Kidney (tissue), 22 donors: ENCODE measurements at places on chromosomes 2 and 18. TPM values are rescaled to one million over a fixed set of nuclear protein-coding genes. Genes with fewer than 3 reads are reported as not detected.
A peak's percentile ranks its signal among the peaks of the same experiment; 100 is the strongest.

GRCh38 chr2:215903203-215903602 is 110.1 kb downstream of the MREG start:
- no peak overlapping the region for H3K4me3 ChIP-seq
- no peaks in the 10 kb centered on the region for H3K27me3 ChIP-seq
- H3K36me3 ChIP-seq, result no peaks in the 10 kb centered on the region
- H3K4me1 ChIP-seq, result no peaks in the 10 kb centered on the region
- no peak for DNase-seq

DNA sequence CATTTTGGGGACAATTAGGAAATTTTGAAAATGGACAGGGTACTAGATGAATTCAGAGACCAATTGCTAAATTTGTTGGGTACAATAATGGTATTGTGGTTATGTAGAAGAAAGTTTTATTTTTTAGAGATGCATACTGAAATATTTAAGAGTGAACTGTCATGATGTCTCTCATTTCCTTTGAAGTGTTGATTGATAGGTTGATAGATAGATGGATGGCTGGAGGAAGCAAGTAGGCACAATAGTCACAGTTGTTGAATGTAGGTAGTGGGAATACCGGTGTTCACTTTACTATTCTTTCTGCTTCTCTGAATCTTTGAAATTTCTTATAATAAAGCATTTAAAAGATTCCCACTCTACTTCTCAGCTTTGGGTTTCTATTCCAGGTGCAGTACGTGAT is 151.7 kb upstream of the FOSL2 start:
- peaks cover 9% of the 10 kb centered on the region for H3K4me1 ChIP-seq
- no peak for DNase-seq
- H3K27me3 ChIP-seq, result no peaks in the 10 kb centered on the region

- H3K4me3 ChIP-seq, result no peak overlapping the region
- DNase-seq, result no peak
- H3K27me3 ChIP-seq, result no peaks in the 10 kb centered on the region
- H3K4me1 ChIP-seq, result no peaks in the 10 kb centered on the region
- H3K36me3 ChIP-seq, result no peaks in the 10 kb centered on the region
- no peak overlapping the region for H3K27ac ChIP-seq
Observed at GRCh38 chr2:6362671-6363450, 502.8 kb downstream of the CMPK2 start.

DNA sequence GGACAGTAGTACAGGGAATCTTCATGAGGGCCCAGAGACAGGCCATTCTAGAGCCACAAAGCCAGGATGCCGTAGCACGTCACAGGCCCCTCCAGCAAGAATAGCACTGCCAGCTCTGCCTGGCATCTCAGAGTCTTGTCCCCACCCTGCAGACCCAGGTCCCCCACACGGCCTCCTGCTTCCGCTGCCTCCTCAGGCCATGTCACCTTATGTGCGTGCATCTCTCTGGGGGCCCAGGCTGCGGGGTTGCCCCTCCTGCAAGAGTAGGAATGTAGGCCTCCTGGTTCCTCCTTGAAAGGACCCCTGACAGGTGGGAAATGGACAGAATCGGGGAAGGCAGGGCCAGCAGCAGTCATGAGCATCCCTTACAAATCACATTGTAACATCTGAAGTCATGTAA is 49.8 kb downstream of the ADI1 start:
- no peak for DNase-seq
- H3K36me3 ChIP-seq, result no peaks in the 10 kb centered on the region
- H3K27me3 ChIP-seq, result no peaks in the 10 kb centered on the region
- peaks cover 5% of the 10 kb centered on the region for H3K4me1 ChIP-seq
- H3K4me3 ChIP-seq, result no peak overlapping the region
- H3K27ac ChIP-seq, result no peak overlapping the region

- no peak for DNase-seq
- no peaks in the 10 kb centered on the region for H3K27me3 ChIP-seq
- no peaks in the 10 kb centered on the region for H3K4me1 ChIP-seq
- no peak overlapping the region for H3K4me3 ChIP-seq
Observed at GRCh38 chr2:37355735-37356134, 11.3 kb downstream of the QPCT start.

- H3K4me1 ChIP-seq, result no peaks in the 10 kb centered on the region
- no peak for DNase-seq
- H3K36me3 ChIP-seq, result no peaks in the 10 kb centered on the region
- H3K27ac ChIP-seq, result no peak overlapping the region
Observed at GRCh38 chr2:154125891-154126290, 254.2 kb downstream of the GALNT13 start.

GRCh38 chr18:3323900-3324299 is 62.0 kb downstream of the MYL12B start:
- no peak overlapping the region for H3K27ac ChIP-seq
- H3K27me3 ChIP-seq, result no peaks in the 10 kb centered on the region

DNA sequence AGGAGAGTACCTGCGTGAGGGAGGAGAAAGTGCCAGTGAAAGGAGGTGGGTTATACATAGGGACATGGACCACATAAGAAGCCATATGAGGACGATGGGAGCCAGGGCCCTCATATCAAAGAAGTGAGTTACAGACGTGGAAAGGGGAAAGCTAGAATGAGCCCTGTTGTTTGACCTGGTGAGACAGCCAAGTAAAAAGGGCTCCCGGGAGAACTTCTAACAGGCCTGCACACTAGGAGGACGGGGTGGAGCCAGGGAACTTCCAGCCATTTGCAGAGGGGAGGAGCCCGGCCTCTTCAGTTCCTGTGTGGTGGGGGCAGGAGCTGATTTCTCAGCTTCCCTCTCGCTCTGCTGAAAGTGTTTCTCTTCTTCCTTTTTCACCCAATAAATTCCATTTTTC is 84.1 kb upstream of the SLC66A3 start:
- H3K27me3 ChIP-seq, result no peaks in the 10 kb centered on the region
- peak; percentile 12 for DNase-seq
- H3K27ac ChIP-seq, result no peak overlapping the region
- no peak overlapping the region for H3K4me3 ChIP-seq
- H3K36me3 ChIP-seq, result no peaks in the 10 kb centered on the region
- H3K4me1 ChIP-seq, result no peaks in the 10 kb centered on the region

DNA sequence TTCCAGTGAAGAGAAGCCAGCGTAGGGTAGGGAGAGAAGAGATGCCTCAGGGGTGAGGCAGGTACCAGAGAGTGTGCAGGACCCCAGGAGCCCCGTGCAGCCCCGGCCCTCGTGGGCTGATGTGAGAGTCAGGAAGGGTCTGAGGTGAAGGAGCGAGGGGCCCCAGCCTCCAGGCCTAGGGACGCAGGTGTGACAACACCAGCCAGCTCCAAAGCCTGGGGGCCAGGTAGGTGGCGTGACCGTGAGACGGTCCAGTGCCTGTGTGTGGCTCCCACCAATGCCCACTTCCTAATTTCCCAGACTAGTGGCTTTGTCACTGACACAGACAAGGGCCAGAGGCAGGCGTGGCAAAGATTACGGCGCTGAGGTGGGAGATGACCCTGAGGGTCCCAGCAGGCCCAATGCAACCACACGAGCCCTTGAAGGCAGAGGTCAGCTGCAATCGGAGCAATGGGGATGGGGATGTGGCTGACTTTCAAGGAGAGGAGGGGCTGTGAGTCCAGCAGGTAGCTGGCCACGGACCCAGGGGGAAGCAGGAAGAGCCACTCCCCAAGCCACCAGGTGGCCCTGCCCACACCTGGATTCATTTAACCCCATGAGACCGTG is 86.0 kb upstream of the SNTG2 start:
- H3K27ac ChIP-seq, result no peak overlapping the region
- no peak for DNase-seq
- H3K27me3 ChIP-seq, result no peaks in the 10 kb centered on the region
- no peaks in the 10 kb centered on the region for H3K4me1 ChIP-seq

GRCh38 chr2:181516992-181517391 is 59.8 kb downstream of the ITGA4 start:
- no peaks in the 10 kb centered on the region for H3K4me1 ChIP-seq
- no peak overlapping the region for H3K27ac ChIP-seq
- no peak for DNase-seq
- H3K27me3 ChIP-seq, result no peaks in the 10 kb centered on the region

- no peaks in the 10 kb centered on the region for H3K36me3 ChIP-seq
- no peak overlapping the region for H3K4me3 ChIP-seq
- no peak for DNase-seq
- H3K4me1 ChIP-seq, result no peaks in the 10 kb centered on the region
- H3K27me3 ChIP-seq, result no peaks in the 10 kb centered on the region
Observed at GRCh38 chr2:143553261-143553660, 424.0 kb downstream of the ARHGAP15 start.

- peaks cover 2% of the 10 kb centered on the region for H3K4me1 ChIP-seq
- DNase-seq, result no peak
- H3K27ac ChIP-seq, result no peak overlapping the region
- H3K36me3 ChIP-seq, result no peaks in the 10 kb centered on the region
Observed at GRCh38 chr2:239519089-239519920, 118.5 kb upstream of the HDAC4 start.

- H3K4me3 ChIP-seq, result no peak overlapping the region
- no peaks in the 10 kb centered on the region for H3K36me3 ChIP-seq
- peak; percentile 77 for DNase-seq
- peaks cover 34% of the 10 kb centered on the region for H3K4me1 ChIP-seq
- H3K27ac ChIP-seq, result peak overlapping the region; percentile 92
Observed at GRCh38 chr2:102065675-102066252, 74.0 kb downstream of the IL1R2 start.

- H3K36me3 ChIP-seq, result no peaks in the 10 kb centered on the region
- H3K27me3 ChIP-seq, result no peaks in the 10 kb centered on the region
- no peak overlapping the region for H3K4me3 ChIP-seq
- H3K27ac ChIP-seq, result no peak overlapping the region
- H3K4me1 ChIP-seq, result no peaks in the 10 kb centered on the region
Observed at GRCh38 chr2:33238111-33238510, 238.3 kb upstream of the RASGRP3 start.

- H3K4me1 ChIP-seq, result peaks cover 3% of the 10 kb centered on the region
- no peaks in the 10 kb centered on the region for H3K36me3 ChIP-seq
- peak; percentile 73 for DNase-seq
Observed at GRCh38 chr2:49044350-49045079, 109.8 kb downstream of the FSHR start.

GRCh38 chr2:69465513-69466456 is 28.6 kb upstream of the NFU1 start:
- H3K27ac ChIP-seq, result no peak overlapping the region
- H3K36me3 ChIP-seq, result peaks cover 3% of the 10 kb centered on the region
- H3K27me3 ChIP-seq, result no peaks in the 10 kb centered on the region
- H3K4me1 ChIP-seq, result no peaks in the 10 kb centered on the region

GRCh38 chr2:100959225-100959880 is 42.7 kb upstream of the RPL31 start:
- no peaks in the 10 kb centered on the region for H3K36me3 ChIP-seq
- no peaks in the 10 kb centered on the region for H3K27me3 ChIP-seq
- no peaks in the 10 kb centered on the region for H3K4me1 ChIP-seq
- no peak overlapping the region for H3K27ac ChIP-seq
- no peak for DNase-seq

GRCh38 chr2:134782107-134782506 is 56.3 kb upstream of the ACMSD start:
- no peak for DNase-seq
- H3K27me3 ChIP-seq, result no peaks in the 10 kb centered on the region
- no peak overlapping the region for H3K27ac ChIP-seq
- no peak overlapping the region for H3K4me3 ChIP-seq

GRCh38 chr2:66582987-66583880 is 148.3 kb downstream of the MEIS1 start:
- no peaks in the 10 kb centered on the region for H3K36me3 ChIP-seq
- H3K27ac ChIP-seq, result peak overlapping the region; percentile 47
- peaks cover 28% of the 10 kb centered on the region for H3K27me3 ChIP-seq
- DNase-seq, result peak; percentile 76
- no peaks in the 10 kb centered on the region for H3K4me1 ChIP-seq

GRCh38 chr2:203579730-203580129 is 44.6 kb upstream of the RAPH1 start:
- H3K27ac ChIP-seq, result peak overlapping the region; percentile 74
- DNase-seq, result no peak
- peaks cover 3% of the 10 kb centered on the region for H3K4me1 ChIP-seq
- H3K4me3 ChIP-seq, result no peak overlapping the region

GRCh38 chr2:238038203-238038602 is 22.6 kb upstream of the SCLY start:
- H3K4me1 ChIP-seq, result no peaks in the 10 kb centered on the region
- H3K4me3 ChIP-seq, result no peak overlapping the region
- no peak overlapping the region for H3K27ac ChIP-seq
- H3K27me3 ChIP-seq, result no peaks in the 10 kb centered on the region
- peak; percentile 48 for DNase-seq

DNA sequence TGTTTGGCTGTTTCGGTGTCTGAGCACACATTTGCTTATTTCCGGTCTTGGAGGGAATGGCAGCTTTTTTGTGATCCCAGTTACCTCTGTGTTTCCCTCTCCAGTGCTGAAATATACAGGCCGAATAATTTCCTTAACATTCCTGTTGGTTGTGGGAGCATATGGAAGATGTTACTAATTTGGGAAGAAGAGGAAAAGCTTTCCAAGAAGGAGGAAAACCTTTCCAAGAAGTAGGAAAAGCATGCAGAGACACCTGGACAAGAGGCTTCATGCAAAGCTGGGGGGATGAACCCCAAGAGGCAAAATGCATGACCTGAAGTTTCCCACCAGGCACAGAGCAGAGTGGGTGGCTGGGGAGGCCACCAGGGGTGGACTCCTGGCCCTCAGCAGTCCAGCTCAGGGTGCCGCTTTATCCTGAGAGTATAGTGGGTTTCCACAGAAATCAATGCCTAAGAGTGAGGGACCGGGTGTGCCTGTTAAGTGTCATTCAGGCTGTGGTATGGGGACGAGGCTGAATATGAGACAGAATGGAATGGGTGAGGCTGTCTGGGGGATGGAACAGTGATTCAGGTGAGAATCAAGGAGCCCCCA is 25.5 kb upstream of the GNAL start:
- no peak for DNase-seq
- H3K4me1 ChIP-seq, result no peaks in the 10 kb centered on the region
- H3K27ac ChIP-seq, result no peak overlapping the region
- H3K36me3 ChIP-seq, result no peaks in the 10 kb centered on the region

DNA sequence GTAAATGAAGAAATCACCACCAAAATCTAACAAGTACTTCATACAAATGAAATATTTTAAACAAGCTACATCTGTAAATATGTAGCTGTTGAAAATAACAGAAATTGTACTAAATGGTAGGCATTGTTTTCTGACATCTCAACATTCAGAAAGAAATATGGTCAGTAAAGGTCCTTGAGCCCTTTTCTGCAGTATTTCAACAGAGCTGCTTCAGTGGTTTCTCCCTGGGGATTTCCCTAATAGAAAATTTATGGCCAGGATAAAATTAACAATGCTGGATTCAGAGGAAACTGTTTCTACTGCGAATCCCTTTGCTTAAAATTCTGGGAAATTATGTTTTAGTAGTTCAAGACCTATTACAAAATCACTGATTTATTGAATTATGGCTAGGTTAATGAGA is 256.6 kb downstream of the PIEZO2 start:
- DNase-seq, result no peak
- no peaks in the 10 kb centered on the region for H3K36me3 ChIP-seq

GRCh38 chr2:224938651-224939182 is 103.6 kb downstream of the DOCK10 start:
- H3K36me3 ChIP-seq, result no peaks in the 10 kb centered on the region
- H3K4me3 ChIP-seq, result no peak overlapping the region
- H3K27me3 ChIP-seq, result no peaks in the 10 kb centered on the region
- no peak overlapping the region for H3K27ac ChIP-seq

The FAM237A gene
- not detected for polyA plus RNA-seq

The ANKRD30BL gene
- not detected for polyA plus RNA-seq

The ANKRD30B gene
- polyA plus RNA-seq, result not detected

The MATN3 gene
- polyA plus RNA-seq, result 2.3 TPM

The TUBA3E gene
- polyA plus RNA-seq, result not detected

The NCKAP5 gene
- polyA plus RNA-seq, result 1.8 TPM

The SCN7A gene
- 1.9 TPM for polyA plus RNA-seq

The D2HGDH gene
- polyA plus RNA-seq, result 49.3 TPM

The NEU4 gene
- polyA plus RNA-seq, result 2.8 TPM

The EVA1A gene
- 32.4 TPM for polyA plus RNA-seq

The IL36B gene
- not detected for polyA plus RNA-seq
